Stimulated activated CD4-positive, alpha-beta T cell treated with anti-CD3 and anti-CD28 coated beads, Interleukin-4, amount 100 ng/mL, for 4 hours (primary cell): ENCODE measurements at places on chromosomes 1 and 21.

- no peak for DNase-seq
Observed at GRCh38 chr1:119883826-119884225, 12.5 kb downstream of the ADAM30 start.

DNA sequence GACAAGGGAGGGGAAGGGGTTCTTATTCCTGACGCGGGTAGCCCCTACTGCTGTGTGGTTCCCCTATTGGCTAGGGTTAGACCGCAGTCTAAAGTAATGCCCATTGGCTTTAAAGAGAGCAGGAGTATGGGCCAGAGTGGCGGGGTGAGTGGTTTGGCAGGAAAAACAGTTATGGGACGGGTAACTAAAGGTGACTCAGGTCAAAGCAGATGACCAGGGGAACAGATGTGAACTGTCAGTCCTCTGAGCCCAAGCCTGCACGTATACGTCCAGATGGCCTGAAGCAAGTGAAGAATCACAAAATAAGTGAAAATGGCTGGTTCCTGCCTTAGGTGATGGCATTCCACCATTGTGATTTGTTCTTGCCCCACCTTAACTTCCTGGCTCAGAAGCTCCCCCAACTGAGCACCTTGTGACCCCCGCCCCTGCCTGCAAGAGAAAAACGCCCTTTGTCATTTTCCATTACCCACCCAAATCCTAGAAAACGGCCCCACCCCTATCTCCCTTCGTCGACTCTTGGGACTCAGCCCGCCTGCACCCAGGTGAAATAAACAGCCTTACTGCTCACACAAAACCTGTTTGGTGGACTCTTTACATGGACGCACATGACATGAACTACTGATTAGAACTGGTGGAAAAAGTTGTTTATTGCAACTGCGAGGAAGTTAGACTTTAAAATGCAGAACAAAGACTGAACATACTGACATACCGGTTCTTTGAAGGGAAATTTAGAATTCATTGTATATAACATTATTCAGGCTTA lies 758 bp upstream of the ATAD3B start:
- no peak for DNase-seq

- no peak for DNase-seq
Observed at GRCh38 chr1:10564063-10564462, 89.3 kb downstream of the PEX14 start.

DNA sequence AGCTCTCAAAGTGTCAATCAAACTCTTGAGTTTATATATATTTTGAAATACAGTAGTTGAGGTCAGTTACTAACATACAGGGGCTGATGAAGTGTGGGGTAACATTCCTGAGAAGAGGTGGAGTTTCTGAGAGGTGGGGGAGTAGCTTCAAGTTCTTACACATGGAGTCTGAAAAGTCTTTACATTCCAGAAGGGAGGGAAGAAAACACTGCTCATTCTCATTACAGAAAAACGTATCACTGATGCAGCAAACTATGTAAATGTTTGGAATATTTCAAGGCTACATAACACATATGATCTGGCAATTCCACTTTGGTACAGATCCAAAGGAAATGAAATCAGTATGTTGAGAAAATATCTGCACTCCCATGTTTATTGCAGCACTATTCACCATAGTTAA lies 1065.8 kb upstream of the B3GALT2 start:
- DNase-seq = no peak

GRCh38 chr21:43644609-43645008 lies 14.7 kb downstream of the HSF2BP start:
- no peak for DNase-seq

DNA sequence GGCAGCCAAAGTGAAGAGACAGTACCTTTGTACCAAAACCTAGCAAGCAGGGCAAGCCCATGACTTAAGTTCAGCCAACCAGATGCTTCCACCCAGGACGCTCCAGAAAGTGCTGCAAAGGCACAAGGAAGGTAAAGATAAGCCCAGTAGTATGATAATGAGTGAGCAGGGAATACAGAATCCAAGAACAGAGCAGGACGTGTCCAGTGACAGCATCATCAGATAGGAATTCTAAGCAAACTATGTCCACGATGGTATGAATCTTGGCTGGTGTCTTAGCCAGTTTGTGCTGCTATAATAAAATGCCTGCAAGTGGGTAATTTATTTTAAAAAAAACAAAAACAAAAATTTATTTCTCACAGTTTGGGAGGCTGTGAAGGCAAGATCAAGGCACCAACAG lies 13.6 kb downstream of the GJA4 start:
- no peak for DNase-seq

DNA sequence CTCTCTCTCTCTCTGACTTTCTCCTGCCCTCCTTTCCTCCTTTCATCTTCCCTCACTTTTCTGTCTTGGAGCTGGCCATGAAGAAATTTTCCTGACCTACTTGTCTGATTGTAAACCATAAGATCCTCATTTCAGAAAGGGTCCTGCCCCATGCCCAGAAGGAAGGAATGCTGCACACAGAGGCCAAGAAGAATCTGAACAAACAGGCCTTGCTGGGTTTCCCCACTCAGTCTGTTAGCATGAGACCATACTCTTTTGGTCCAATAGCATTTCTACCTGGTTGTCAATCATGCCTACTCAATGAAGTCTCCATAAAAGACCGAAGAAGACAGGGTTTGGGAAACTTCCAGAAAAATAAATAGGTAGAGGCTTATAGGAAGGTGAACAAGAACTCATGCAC lies 128.7 kb downstream of the MAB21L3 start:
- no peak for DNase-seq

DNA sequence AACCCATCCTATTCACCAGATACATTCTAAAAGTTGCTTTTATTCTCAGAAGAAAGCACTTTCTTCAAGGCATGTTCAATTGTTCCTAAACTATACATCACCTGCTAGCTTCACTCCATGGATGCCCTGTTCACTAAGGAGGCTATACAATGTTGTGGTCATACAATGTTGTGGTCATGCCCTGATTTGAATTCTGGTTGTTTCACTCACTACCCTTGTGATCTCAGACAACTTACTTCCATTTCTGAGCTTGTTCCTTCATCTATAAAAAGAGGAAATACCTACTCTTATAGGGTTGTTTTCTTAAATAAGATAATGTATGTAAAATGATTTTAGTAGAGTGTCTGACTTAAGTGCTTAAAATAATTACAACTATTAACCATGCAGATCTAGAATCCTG lies 19.7 kb downstream of the EDEM3 start:
- no peak for DNase-seq

GRCh38 chr1:244327533-244327932 lies 124.2 kb downstream of the ADSS2 start:
- no peak for DNase-seq

- no peak for DNase-seq
Observed at GRCh38 chr1:53366901-53367502, 39.1 kb upstream of the LRP8 start.

DNA sequence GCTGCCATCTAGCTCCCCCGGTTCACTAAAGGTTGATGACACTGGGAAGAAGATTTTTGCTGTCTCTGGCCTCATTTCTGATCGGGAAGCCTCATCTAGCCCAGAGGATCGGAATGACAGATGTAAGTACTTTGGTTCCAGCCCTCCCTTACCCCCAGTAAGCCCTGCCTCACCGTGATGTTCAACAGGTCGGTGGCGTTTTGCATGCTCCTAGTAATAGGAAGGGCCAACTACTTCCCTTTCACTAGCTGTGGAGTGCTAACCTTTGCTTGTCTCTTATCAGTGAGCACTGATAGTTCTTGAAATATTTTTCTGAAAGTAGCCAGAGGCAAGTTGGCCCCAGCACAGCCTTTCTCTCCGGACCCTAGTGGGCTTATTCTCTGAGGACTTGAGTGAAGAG lies 7.5 kb downstream of the RNF220 start:
- DNase-seq = no peak

GRCh38 chr1:167937709-167938010 lies 788 bp upstream of the MPC2 start:
- no peak for DNase-seq

DNA sequence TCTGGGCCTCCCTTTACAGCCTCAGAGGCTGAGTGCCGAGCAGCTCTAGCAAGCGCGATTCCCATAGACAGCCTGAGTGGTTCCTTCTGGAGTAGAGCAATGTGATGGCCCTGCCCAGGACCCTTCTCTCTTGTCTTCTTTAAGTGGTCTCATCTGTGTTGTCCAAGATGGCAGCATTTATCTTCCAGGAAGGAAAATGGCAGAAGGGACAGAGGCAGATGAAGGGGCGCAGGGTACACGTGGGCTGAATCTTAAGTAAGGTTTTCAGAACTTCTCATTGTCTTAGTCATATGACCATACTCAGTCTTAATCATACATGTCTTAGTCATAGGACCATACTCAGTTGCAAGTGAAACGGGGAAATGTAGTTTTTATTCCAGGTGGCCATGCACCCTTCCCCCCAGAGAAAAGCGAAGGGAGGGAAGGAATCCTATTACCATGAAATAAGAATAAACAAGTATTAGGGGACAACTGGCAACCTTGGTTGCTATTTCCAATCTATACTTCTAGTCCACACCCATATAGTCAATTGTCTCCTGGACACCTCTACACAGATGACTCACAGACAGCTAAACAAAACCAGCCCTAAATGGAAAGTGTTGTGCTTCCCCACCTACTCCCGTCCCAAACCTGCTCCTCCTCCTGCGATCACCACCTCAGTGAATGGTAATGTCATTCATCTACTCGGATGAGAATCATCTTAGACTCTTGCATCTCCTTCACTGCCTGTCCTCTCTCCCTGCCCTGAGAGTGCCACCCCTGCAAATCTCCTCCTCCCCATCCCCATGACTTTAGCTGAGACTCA lies 13.3 kb downstream of the OVAAL start:
- peak; percentile 20 for DNase-seq

GRCh38 chr1:219514728-219515127 lies 98.2 kb downstream of the ZC3H11B start:
- DNase-seq = no peak

GRCh38 chr1:153790313-153790965 lies 15.2 kb downstream of the SLC27A3 start:
- DNase-seq = no peak

- DNase-seq = no peak
Observed at GRCh38 chr1:31232689-31233088, 7.0 kb downstream of the NKAIN1 start.

DNA sequence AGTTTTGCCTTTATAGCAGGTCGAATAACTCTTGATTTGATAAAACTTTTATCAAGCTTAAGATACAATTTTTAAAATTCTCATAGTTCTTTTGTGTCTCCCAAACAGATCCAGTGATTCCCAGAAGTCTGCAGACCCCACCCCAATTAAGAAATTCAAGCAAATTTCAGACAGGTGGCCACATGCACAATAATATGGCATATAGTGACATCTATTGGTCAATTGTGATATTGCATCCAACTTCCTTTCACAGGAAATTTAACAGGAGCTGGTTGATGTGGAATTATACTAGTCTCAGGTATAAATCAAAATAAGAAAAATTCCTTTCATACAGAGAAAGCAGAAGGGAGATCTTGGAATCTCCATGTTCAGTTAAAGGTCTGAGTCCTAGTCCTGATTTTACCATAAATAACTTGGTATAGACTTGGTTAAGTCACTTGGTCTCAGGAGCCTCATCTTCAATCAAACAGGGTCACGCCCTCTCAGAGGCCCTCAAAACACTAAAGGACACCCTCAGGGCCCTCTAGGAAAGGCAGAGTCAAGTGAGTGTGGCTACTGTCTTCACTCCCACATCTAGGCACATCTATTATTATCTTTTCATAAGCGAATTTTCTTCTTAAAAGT lies 24.1 kb downstream of the PIGM start:
- no peak for DNase-seq

- DNase-seq = no peak
Observed at GRCh38 chr1:62368989-62369388, 49.8 kb upstream of the KANK4 start.

GRCh38 chr1:86515597-86515996 lies 31.3 kb upstream of the CLCA4 start:
- no peak for DNase-seq

- no peak for DNase-seq
Observed at GRCh38 chr1:243924588-243925349, 74.7 kb upstream of the AKT3 start.

DNA sequence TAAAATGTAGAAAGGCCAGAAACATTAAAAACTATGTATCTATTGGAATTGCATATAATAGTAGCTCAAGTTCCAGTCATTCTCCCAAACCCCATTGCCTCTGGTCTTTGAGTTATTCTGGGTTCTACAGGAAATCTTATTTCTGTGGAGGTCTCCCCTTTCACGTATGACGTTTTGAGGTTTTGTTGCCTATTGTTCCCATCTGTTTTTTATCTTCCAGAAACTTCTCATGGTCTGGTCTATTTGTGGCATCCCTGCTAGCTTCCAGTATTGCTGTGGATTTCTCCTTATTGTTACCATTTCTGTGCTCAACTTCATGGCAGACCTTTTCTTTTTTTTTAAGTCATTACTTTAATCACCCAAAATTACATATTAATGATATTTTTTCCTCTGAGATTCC lies 43.3 kb downstream of the DTL start:
- DNase-seq = no peak

DNA sequence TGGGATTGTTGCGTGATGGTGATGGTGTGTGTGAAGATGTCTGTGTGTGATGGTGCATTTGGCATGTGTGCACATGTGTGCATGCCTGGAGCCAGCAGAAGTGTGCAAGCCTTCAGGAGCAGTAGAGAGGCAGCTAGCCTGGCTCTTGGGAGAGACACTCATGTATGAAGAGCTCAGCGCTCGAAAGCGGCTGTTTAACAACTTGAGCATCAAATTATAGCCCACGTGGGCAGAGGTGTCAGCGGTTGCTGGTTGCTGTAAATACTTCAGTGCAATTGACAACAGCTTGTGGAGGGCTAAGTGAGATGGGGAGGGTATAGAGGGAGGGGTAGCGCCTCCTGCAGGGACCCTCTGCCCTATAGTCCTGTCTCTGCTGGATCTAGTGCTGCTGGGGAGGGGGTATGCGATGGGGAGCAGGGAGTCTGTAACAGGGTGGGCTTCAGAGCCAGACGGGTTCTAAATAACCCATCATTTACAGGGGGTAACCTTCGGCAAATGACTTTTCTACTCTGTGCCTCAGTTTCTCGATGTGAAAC lies 21.5 kb downstream of the FOXD2 start:
- no peak for DNase-seq

- DNase-seq = no peak
Observed at GRCh38 chr1:113663165-113663951, 95.9 kb downstream of the PHTF1 start.

- DNase-seq = no peak
Observed at GRCh38 chr1:223419561-223419960, 26.3 kb downstream of the CCDC185 start.

DNA sequence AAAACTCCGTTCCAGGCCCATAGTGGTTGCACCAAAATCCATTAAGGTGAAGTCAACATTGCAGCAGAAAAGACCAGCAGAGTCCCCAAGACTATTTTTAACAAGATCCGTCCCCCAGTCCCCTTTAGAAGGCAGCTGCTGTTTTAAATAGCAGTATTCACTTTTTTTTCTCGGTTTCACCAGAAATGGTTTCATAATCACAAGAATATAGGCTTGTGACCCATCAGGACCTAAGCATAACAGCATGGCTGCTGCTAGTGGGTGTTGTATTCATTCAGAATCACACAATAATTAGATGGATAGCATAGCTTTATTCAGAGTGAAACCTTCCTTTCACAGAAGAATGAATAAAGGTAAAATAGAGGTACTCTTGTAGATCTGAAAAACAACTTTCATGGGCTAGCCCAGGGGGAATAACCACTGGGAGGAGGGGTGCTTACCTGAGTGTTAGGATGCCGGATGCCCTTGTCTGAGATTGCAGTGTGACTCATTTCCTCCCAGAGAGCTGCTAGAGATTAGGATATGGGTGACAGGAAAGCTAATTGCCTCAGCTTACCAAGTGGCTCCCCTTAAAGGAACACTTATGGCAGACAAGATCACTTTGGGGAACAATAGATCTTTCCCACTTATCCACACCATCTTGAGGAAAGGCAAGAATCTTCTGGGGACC lies 35.0 kb downstream of the ACKR1 start:
- DNase-seq = no peak

GRCh38 chr1:109061183-109061582 lies 14.6 kb downstream of the TAF13 start:
- DNase-seq = no peak
